ENCODE measurements at places on chromosomes 1 and 21. TPM values are rescaled to one million over a fixed set of nuclear protein-coding genes. Genes with fewer than 3 reads are reported as not detected.

LCE6A gene
- not detected for total RNA-seq

SLC6A17 gene
- 5.8 TPM for total RNA-seq

FCRL5 gene
- total RNA-seq = not detected

ANGPTL3 gene
- total RNA-seq = not detected

C1orf87 gene
- total RNA-seq = not detected

LRRC53 gene
- not detected for total RNA-seq

LIPI gene
- not detected for total RNA-seq
